ENCODE measurements at places on chromosomes 1 and 21. TPM values are rescaled to one million over a fixed set of nuclear protein-coding genes. Genes with fewer than 3 reads are reported as not detected.
A peak's percentile ranks its signal among the peaks of the same experiment; 100 is the strongest.

Gene LYPD8
- total RNA-seq: not detected

- no peak overlapping the region for H3K4me3 ChIP-seq
- peaks cover 8% of the 10 kb centered on the region for H3K4me1 ChIP-seq
- DNase-seq: no peak
- no peak overlapping the region for H3K27ac ChIP-seq
These were observed 30.0 kb downstream of the DNASE2B start for GRCh38 chr1:84428235-84428634.

GRCh38 chr1:19203440-19203839 lies 6.6 kb downstream of the UBR4 start:
- DNase-seq: no peak
- H3K4me3 ChIP-seq: no peak overlapping the region
- H3K27ac ChIP-seq: no peak overlapping the region
- H3K36me3 ChIP-seq: peaks cover 20% of the 10 kb centered on the region
- peaks cover 15% of the 10 kb centered on the region for H3K4me1 ChIP-seq

GRCh38 chr1:88194542-88194941 lies 489.5 kb upstream of the PKN2 start:
- DNase-seq: no peak
- H3K4me1 ChIP-seq: no peaks in the 10 kb centered on the region
- H3K36me3 ChIP-seq: no peaks in the 10 kb centered on the region
- H3K27ac ChIP-seq: no peak overlapping the region

- H3K27me3 ChIP-seq: no peaks in the 10 kb centered on the region
- no peak for DNase-seq
- H3K27ac ChIP-seq: no peak overlapping the region
- no peaks in the 10 kb centered on the region for H3K4me1 ChIP-seq
These were observed 96.9 kb downstream of the PAPPA2 start for GRCh38 chr1:176559878-176560277.

Gene PUSL1
- total RNA-seq: 7.5 TPM

GRCh38 chr21:35294231-35294898 lies 245.3 kb upstream of the RUNX1 start:
- H3K4me3 ChIP-seq: no peak overlapping the region
- H3K27ac ChIP-seq: peak overlapping the region; percentile 47
- no peaks in the 10 kb centered on the region for H3K27me3 ChIP-seq
- peak; percentile 29 for DNase-seq
- no peaks in the 10 kb centered on the region for H3K4me1 ChIP-seq

DNA sequence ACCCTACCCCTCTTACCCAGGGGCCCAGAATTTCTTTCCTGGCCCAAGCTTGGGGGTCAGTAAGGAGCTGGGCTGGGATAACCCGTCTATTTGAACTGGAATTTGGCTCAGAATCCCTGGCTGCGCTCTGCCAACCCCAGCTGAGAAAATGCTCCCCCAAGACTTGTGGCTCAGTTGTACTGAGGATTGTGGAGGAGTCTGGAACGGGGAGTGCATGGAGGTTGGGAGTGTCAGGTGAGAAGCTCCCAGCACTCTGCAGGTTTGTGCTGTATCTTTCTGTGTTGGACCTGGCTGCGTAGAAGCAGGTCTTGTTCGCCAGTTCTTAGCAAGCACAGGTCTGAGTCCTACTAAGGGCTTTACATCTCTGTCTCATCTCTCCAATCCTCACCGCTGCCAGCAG lies 1.6 kb downstream of the TCEA3 start:
- no peaks in the 10 kb centered on the region for H3K27me3 ChIP-seq
- H3K27ac ChIP-seq: peak overlapping the region; percentile 95
- no peaks in the 10 kb centered on the region for H3K36me3 ChIP-seq
- DNase-seq: no peak
- H3K4me3 ChIP-seq: peak overlapping the region; percentile 85
- peaks cover 40% of the 10 kb centered on the region for H3K4me1 ChIP-seq

Gene MOB3C
- 15.6 TPM for total RNA-seq

DNA sequence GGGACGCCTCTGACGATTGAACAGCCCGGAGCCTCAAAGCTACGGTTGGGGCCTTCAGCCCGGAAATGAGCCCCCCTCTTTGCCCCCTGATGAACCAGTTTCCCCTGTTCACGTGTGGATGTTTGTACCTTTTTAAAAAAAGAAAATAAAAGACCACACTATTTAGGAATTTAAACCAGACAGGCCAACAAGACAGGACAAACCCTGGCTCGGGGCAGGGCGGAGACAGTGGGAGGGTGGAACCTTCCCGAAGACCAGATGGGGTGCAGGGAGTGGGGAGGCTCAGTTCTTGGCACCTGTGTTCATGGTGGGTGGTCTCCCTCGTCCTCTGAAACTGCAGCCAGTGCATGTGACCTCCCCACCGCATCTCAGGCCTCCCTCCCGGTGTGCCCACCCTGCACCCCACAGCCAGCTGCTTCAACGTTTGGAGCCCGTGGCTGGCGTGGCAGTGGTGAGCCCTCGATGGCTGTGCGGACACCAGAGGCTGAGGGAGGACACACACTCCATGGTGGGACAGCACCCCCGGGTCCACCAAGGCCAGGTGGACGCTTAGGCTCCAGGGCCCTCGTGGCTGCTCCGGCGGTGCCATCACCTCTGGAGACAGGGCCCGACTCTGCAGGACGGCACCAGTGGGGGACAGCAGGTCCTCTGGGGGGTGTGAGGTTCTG lies 45.6 kb downstream of the COL18A1 start:
- no peak overlapping the region for H3K27ac ChIP-seq
- H3K4me1 ChIP-seq: no peaks in the 10 kb centered on the region

GRCh38 chr1:54122992-54123391 lies 29.8 kb downstream of the CDCP2 start:
- peaks cover 33% of the 10 kb centered on the region for H3K4me1 ChIP-seq
- no peaks in the 10 kb centered on the region for H3K36me3 ChIP-seq
- H3K4me3 ChIP-seq: no peak overlapping the region
- DNase-seq: no peak

- H3K36me3 ChIP-seq: no peaks in the 10 kb centered on the region
- H3K27ac ChIP-seq: peak overlapping the region; percentile 39
- DNase-seq: no peak
These were observed 232.3 kb upstream of the B3GALT2 start for GRCh38 chr1:193418745-193419058.

Gene NT5C1A
- total RNA-seq: 2.7 TPM

All from pancreas (tissue), 10 donors.